ENCODE measurements at places on chromosomes 7 and 10.

DNA sequence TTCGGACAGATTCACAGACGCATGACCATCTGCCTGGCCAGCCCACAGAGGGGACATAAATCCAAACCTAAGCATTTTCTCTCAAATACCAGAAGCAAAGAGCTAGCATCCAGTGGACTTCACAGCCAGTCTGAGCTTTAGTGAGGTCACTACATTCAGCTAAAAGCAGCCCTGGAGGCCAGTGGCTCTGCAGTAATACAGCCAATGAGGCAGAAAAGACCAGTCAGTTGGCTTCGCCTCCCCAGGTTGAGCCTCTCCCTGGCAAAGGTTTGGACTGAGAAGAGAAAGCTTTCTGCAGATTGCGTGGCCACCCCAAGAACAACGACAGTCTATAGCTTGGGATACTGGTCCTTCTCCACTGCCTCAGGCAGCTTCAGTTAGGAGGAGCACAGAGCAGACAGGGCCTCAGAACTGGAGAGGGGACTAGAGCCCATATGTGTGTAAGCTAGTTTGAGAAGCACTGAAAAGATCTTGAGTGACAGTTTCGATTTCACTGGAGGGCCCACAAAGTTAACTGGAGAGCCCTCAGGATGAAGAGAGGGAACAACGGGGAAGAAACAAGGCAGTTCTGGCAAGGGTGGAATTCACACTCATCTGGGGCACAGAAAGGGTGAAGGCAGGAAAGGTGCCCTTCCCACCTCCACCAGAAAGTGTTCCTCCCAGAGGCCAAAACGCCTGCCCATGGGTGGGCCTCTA lies 3.8 kb downstream of the WDR91 start:
- DNase-seq: no peak

- DNase-seq: peak; percentile 94
Measured at GRCh38 chr7:46791188-46791587, 790.7 kb downstream of the TNS3 start.

GRCh38 chr10:123537188-123537961 lies 128.8 kb upstream of the GPR26 start:
- no peak for DNase-seq

DNA sequence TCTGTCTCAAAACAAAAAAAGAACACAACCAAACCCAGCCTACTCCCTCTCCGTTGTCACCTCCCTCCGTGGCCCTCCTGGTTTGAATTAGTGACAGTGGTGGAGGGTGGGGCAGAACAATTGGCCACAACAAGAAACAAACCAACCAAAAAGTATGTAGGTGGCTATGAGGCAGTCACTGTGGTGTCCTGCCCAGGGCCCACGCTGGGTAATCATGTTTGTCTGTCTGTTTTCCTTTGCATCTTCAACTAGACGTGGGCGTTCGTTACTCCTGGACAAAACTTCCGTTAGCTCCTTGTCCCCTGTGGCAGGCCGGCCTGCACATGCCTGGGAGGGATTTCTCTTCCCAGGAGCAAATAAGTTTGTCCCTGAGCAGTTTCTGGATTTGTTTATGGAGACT lies 78.4 kb downstream of the XRCC2 start:
- DNase-seq: no peak

GRCh38 chr7:94092980-94093379 lies 88.8 kb upstream of the BET1 start:
- DNase-seq: no peak

GRCh38 chr7:101294039-101294831 lies 27.4 kb downstream of the IFT22 start:
- DNase-seq: no peak

DNA sequence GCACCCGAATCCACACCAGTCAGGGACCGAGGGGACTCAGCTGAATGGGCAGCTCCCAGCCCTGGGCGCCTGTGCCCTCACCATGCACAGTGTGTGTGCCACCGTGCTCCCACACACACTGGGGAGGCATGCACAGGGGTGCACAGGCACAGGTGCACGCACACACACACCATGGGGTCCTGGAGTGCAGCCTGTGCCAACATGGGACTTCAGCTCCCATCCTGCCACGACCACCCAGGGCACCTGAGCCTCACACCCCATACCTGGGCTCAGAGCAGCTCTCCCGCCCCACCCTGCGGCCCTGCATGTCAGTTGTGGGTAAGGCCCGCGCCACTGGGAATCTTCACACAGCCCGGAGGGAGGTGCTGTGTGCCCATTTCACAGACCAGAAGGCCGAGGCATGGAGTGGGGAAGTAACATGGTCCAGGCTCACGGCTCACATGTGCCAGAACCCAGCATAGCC lies 8.0 kb downstream of the ELFN1 start:
- no peak for DNase-seq
